ENCODE measurements at places on chromosomes 7 and 10.

DNA sequence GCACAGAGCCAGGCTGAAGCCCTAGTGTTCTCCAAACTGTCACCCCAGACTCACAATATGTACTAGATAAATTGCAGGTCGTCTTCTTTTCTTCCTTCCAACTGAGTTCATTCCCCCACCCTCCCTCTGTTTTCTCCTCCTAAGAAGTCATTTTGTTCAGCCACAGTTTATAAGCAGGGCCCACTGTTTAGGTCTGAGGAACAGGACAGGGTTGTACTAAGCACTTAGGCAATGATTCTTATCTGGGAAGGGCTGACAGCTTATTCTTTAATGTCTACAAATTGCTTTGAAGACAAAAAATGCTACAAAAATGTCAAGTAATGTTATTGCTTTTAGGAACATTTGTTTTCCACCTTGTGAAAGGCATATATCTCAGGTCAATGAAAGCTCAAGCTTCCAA is 59.1 kb downstream of the CDC123 start:
- no peak for DNase-seq

DNA sequence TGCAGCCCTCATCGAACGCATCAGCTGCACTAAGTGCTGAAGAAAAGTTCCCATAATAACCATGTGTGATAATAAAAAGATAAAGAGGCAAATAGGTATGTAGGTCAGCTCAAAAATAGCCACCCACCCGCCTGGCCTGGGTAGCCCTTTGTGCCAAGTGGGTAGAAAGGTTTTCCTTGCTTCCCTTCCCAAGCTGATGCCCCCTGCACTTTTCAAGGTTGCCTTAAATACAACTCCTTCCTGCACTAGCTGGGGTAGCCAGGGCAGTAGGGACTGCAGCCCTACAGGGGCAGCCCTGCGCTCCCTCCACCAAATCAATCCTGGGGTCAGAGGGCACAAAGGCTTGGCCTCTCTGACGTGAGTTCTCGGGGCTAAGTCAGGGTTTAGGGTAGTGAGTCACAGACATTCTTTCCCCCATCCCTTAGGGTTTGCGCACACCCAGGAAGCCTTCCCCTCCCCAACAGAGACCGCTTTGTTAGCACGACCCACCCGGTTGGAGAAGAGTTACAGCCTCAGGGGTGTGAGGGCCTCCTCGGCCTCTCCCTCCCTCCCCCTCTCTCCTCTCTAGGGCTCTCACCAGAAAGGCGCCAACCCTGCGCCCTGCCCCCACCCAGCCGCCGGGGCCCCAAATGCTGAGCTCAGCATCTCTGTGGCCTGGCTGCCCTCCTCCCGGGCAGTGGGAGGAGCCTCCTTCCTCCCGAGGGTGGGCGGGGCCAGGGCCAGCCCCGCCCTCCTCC is 13.3 kb upstream of the DDIT4 start:
- DNase-seq = peak; percentile 89

DNA sequence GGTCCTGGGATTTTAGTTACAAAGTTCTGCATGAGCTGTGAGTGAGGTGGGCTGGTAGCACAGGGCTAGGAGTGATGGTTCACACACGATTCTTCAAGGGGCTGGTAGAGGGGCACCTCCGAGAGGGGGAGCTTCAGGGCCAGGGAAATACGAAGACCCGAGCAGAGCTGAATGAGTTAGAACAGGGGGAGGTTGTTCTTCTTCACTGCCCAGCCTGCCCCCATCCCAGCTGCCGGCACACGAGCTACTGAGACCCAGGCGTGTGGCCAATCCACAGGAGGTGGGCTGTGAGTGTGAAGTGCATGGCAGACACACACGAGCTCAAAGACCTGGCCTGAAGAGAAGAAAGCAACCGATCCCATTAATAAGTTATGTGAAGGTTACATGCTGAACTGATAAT is 256.2 kb upstream of the ZNF32 start:
- no peak for DNase-seq

DNA sequence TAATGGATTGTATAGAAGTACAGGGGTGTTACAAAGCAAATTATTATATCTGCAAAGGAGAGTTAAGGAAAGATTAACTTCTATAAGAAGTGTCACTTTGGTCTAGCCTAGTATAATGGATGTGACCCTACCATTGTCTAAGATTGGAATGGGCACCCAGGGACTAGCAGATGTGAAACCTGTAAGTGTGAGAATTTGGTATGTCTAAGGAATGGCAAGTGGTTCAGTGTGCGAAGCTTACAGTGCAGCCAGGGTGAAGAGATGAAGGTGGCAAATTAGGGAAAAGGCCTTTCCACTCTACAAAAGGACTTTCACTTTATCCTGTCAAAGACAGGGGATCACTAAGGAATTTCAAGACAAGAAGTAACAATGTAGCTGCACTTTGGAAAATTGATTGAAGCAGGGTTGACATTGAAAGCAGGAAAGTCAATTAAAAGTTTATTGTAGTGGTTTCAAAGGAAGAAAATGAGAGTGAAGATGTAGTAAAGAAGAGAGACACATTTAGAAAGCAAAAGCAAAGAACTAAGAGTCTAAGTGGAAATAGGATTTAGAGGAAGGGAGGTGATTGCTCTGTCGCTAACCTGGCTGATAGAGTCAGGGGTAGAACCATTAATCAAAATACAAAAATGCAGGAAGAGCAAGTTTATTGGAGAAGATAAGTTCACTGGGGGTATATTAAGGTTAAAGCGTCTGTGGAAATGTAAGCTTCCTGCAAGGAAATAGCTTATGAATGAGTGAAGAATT is 47.4 kb downstream of the KCND2 start:
- DNase-seq = no peak

- DNase-seq = no peak
Measured at GRCh38 chr7:100968031-100968430, 1.3 kb upstream of the MUC12 start.
